ENCODE measurements at places on chromosomes 5 and 9.

DNA sequence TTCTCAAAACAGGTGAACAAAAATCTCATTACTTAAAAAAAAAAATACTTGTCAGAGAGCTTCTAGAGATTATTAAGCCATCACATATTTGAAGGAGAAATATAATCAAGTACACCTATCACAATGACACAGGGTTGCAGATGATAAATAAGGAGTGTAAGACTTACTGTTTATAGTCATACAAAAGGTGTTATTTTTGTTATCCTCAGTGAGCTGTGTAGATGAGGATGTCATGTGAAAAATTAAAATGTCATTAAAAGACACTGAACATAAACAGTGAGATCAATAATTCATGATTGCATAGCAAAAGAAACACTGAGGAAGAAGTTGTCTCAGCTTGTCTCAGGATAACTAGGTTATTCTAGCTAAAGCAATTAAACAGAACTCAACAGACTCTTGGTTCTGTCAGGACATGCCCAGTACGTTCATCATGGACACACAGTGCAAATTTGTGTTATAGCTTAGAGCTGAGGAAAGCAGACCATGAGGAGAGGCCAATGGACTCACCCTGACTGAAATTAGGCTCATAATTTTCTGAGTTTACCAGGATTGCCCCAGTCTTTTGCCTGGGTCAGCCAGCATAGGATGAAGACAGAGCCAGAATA lies 1162.6 kb upstream of the C9orf72 start:
- DNase-seq, result no peak

DNA sequence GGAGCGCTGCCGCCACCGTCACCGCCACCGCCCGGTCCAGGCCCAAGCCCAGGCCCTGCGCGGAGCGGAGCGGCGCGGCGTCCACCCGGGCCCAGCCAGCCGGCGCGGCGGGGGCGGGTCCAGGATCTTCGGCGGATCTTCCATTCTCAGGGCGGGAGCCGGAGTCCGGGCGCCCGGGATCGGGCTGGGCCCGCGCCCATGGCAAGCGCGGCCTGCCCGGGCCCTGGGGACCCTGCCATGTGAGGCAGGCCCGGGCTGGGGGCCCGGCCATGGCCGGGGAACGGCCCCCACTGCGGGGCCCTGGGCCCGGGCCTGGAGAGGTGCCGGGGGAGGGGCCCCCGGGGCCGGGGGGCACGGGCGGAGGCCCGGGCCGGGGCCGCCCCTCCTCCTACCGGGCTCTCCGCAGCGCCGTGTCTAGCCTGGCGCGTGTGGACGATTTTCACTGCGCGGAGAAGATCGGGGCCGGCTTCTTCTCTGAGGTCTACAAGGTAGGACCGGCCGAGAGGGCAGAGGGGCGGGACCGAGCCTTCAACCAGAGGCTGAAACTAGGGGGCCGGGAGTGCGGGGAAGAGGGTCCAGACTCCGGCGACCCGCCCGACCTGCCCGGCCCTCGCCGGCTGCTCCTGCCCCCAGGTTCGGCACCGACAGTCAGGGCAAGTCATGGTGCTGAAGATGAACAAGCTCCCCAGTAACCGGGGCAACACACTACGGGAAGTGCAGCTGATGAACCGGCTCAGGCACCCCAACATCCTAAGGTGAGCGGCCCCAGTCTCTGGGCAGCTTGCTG lies 482 bp downstream of the TESK1 start:
- DNase-seq, result no peak

GRCh38 chr9:68473790-68474189 lies 66.9 kb downstream of the TMEM252 start:
- no peak for DNase-seq

DNA sequence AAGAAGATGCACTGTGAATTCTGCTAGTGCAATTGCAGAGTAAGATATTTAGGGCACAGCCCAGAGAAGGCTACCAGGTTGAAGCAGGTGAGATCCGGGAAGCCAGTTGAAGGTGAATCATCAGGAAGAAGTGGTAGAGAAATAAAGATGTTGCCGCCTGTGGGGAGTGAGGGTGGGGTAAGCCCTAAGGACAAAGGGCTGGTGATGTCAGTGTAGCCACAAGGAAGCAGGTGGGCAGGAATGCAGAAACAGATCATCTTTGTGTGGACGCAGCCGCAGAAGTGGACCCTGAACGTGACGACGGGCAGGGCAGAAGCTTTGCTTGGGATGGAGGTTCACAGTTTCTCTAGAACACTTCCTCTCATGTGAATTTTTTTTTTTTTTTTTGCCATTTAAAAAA lies 164.2 kb downstream of the ACTL7B start:
- DNase-seq, result no peak

DNA sequence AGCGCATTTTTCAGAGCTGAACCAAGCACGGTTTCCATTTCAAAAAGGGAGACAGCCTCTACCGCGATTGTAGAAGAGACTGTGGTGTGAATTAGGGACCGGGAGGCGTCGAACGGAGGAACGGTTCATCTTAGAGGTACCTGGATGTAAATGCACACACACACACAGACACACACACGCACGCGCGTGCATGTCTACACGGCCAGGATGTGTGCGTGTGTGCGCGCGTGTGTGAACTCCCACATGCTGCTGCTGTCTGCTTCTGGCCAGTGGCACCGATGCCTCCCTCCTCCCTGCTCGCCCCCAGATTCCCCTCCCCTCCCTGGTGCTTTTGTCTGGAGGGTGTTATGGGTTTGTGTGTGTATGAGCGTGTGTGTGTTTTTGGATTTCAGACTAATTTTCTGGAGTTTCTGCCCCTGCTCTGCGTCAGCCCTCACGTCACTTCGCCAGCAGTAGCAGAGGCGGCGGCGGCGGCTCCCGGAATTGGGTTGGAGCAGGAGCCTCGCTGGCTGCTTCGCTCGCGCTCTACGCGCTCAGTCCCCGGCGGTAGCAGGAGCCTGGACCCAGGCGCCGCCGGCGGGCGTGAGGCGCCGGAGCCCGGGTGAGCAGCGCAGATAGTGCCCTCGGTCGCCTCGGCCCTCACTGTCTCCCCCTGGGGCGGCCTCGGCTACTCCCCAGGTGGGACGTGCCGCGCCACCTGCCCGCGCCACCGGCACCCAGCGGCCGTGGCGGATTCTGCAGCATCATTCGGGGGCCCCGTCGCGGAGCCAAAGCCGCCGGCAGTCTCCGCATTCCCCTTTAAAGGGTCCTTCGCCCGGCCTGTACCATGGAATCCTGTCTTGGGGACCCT lies at the start of gene NTRK2:
TSS of gene NTRK2 (plus strand) at position 442 of the 850 bp plus-strand sequence. CDS start 1,020 bp downstream, outside the sequence.
- no peak for DNase-seq

- no peak for DNase-seq
These were observed 98.5 kb upstream of the SPATA31C2 start for GRCh38 chr9:88236511-88237478.

DNA sequence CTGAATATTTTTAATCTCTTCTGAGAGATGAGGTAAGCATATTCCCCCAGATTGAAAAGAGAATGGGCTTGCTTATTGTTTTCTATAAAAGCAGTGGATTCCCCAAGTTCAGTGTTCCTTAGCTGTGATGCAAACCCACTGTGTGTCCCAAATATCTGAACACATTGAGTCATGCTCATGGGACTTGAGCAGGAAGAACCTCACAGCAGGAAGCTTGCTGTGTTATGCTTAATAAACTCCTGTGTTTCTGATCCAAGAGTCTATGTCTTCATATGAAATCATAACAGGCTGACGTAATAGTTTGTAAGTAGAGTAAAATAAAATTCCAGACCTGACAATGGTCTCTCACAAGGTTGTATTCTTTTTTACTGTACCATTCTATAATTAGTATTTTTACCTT lies 24.8 kb upstream of the LOX start:
- DNase-seq, result no peak

- peak; percentile 55 for DNase-seq
These were observed at the start of gene MACROH2A1 for GRCh38 chr5:135398855-135399793. Gene MACROH2A1 (minus strand): TSS chr5:135399231. CDS start chr5:135389093, 10,138 bp downstream.

DNA sequence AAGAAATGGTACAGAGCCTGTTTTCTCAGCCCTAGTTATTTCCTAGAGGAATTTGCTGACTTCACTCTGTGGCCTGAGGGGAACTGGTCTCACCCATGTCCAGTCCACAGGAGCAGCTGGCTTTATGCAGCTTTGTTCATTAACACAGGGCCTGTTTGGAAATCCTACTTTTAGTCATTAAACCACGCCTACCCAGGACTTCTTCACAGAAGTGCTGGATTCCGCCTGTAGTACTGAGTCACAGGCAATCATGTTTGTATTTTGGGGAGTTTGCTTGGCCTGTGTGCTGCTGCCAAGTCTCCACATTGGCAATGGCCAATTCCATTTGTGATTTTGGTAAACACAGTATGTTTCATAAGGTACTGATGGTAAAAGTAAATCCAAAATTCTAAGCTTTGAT lies 52.8 kb downstream of the CTNND2 start:
- peak; percentile 25 for DNase-seq

- DNase-seq, result no peak
These were observed 4.0 kb downstream of the PAPPA start for GRCh38 chr9:116157436-116158138.

Measured in NCI-H446 (cell line).